Activated CD4-positive, CD25-positive, alpha-beta regulatory T cell treated with anti-CD3 and anti-CD28 coated beads, Interleukin-2, amount 50 U/mL, for 16 hours (primary cell): ENCODE measurements at places on chromosomes 3 and 15.

- peak; percentile 50 for DNase-seq
Observed at GRCh38 chr3:17841190-17841828, 98.9 kb upstream of the TBC1D5 start.

DNA sequence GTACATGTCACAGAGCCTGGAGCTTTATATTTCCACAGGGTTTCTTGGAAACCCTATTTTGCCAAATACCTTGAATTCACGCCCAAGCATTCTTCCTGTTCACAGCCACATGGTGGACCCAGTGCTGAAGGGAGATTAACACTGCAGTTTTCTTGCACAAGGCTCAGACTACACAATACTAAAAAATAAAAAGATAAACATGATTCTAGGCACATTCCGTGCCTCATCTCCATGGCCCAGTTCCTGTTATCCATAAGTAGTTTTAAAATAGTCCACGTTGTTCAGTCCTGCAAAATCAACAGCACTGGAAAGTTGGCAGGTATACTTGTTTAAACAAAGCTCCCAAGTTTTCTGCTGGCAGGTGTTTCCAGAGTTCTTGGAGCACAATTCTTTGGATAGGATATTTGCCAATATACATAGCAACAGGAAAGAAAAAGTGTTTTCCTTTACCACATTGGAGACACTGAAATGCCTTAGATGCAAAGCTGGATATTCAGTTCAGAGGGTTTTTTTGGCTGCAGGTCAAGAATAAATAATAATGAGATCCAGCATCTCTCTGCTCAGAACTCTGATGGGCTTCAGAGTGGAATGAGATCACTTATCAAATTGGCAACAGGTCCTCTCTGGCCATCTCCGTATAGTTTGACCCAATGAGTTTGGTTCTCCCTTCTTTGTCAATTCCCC lies 88.1 kb upstream of the TGFBR2 start:
- DNase-seq = no peak

GRCh38 chr15:80272987-80273386 lies 21.0 kb upstream of the CTXND1 start:
- no peak for DNase-seq

DNA sequence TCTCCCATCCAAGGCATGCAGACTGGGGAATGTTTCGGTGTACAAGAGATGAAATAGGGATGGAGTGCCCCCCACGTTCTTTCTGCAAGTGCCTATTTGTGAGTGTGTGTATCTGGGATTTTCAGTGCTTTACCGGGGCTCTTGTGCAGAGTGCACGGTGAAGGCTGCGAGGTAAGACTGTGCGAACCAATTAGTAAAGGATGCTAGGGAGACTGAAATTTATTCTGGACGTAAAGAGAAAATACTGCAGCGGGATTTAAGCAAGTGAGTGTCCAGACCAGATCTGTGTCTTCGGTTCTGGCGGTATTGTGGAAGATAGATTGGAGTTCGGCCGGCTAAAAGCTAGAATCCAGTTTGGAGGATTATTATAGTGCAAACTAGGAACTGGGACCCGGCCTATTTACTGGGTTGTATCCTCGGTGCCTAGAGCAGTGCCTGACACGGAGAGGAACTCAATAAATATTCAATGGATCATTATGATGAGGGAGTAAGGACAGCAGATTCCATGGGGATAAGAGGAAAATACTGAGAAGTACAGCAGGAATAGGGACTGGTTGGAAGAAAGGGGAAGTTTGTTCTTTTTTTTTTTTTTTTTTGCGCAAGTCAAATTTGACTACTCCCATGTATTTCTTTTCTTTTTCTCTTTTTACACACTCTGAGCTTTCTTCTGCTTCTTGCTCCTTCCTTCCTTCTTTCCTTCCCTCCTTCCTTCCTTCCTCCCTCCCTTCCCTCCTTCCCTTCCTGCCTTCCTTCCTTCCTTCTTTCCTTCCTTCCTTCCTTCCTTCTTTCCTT lies 580 bp upstream of the MAGEF1 start:
- no peak for DNase-seq

DNA sequence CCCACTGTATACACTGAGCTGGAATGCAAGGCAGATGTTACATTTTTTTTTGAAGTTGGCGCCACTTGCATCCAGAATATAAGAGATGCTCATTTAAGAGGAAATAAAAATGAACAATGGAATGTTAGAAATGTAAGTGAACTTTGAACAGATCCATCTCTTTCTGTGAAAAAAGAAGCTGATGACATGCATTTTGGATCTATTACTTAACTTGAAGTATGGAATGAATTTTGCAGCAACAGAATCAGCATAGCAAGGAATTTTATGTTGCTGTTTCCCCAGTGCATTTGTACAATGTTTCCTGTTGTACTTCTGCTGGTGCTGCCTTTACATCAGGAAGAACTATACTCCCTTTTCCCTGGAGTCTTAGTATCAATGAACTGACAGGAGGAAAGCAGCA lies 178.2 kb downstream of the LSAMP start:
- no peak for DNase-seq

- DNase-seq = no peak
Observed at GRCh38 chr3:81502236-81502635, 259.2 kb downstream of the GBE1 start.

DNA sequence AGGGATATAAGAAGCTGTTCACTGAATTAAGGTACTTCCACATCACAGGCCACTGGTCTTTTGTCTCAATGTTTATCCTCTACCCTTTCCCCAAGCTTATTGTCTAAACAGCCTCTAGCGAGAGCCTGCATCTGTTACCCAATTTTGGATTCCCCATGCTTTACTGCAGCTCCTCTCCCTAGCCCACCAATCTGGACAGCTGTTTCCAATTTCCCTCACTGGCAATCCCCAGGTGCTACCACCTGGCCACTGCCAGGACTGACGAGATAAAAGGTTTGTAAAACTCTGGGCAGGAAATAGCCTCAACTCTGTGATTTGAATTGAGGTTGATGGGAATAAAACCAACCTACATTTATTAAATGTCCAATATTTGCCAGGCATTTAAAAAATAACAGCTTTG lies 58.0 kb upstream of the TEX9 start:
- no peak for DNase-seq

- DNase-seq = no peak
Observed at GRCh38 chr15:52085299-52085698, 27.3 kb downstream of the BCL2L10 start.

DNA sequence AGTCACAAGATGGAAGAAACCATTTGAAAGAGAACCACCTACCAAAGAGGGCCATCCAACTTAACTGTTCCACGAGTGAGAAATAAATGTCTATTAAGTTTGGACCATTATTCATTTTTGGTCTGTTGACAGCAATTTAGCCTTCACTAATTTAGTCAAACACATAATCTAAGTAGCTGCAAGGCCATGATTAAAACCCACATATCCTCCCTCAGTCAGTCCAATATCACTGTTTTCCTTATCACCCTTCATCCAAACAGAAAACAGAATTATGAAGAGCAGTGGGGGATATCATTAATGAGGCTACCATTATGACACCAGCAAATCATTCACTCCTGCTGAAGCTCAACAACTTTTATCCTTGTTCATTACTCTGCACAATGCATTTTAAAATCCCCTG lies 52.0 kb downstream of the PIK3CB start:
- DNase-seq = no peak

DNA sequence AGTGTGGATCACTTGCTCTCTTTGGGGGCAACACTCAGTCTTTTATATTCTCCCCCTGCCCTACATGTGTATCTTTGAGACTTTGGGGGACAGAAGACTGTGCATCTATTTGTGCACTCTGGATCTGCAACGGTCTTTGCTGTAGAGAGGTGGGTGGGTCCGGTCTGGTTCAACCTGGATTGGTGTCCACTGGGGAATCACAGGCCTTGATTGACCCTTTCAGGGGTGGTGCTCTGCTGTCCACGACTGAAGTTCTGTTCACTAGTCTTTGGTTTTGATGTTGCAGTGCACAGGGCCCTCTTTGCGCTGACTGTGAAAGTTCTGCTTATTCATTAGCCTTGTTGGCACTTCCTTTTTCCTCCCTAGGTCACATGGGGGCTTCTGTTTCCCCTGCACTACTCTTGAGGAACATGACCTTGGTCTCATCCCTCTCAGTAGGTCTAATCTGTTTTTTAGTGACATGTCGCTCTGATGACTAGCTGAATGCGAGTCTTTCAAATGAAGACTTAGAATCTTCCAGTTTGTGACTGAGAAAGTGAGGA lies 284.2 kb downstream of the SV2B start:
- DNase-seq = no peak

DNA sequence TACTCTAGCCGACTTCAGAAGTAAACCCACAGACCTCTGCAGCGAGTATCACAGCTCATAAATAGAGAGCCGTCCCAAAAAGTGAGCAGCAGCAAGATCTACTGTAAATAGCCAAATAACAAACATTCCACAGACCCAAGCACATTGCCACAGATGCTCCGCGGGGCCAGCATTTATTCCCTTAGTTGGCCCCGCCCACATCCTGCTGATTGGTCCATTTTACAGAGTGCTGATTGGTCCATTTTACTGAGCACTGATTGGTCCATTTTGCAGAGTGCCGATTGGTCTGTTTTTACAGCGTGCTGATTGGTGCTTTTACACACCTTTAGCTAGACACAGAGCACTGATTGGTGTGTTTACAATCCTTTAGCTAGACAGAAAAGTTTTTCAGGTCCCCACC lies 17.3 kb upstream of the GABRB3 start:
- DNase-seq = no peak

- no peak for DNase-seq
Observed at GRCh38 chr15:68206711-68207151, 1.6 kb upstream of the CALML4 start.

DNA sequence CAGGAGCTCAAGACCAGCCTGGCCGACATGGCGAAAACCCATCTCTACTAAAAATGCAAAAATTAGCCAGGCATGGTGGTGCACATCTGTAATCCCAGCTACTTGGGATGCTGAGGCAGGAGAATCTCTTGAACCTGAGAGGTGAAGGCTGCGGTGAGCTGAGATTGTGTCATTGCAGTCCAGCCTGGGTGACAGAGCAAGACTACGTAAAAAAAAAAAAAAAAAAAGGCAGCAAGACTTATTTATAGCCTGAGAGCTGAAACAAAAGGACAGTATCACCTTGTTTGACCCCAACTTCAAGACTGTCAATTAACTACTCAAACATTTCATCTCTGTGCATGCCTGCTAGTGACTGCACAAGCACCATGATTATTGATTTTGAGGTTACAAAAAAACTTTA lies 478.9 kb upstream of the GBE1 start:
- DNase-seq = no peak

DNA sequence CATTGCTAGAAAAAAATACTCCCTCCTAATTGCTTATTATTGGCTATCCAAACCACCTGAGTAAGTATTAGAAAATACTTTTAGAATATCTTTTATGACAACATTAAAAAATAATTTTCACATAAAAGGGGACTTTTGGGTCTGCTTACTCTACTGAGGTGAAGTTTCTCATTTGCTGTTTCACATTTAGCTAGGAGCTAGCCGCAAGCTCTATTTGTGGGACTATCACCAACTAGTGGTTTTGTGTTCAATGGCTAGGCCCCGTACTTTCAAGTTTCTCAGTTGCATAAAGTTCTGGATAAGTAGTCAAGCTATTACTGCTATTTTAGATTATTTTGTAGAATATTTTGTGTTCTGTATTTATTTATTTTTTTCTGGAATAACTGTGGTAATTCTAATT lies 244.2 kb upstream of the SLITRK3 start:
- no peak for DNase-seq

- no peak for DNase-seq
Observed at GRCh38 chr15:40807888-40808461, 702 bp upstream of the DNAJC17 start.

DNA sequence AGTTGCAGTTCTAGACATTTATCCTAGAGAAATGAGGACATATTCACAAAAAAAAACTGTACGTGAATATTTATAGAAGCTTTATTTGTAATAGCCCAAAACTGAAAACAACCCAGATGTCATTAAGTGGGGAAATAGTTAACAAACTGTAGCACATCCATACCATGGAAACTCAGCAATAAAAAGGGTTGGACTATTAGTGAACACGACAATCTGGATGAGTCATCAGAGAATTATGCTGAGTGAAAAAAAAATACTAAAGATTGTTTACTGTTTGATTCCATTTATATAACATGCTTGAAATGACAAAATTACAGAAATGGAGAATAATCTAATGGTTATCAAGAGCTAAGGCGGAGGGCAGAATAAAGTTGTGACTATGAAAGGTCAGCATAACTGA lies 59.5 kb downstream of the CPA3 start:
- DNase-seq = no peak

GRCh38 chr3:2653706-2654105 lies 456.5 kb downstream of the IL5RA start:
- no peak for DNase-seq
